ENCODE measurements at places on chromosomes 3 and 15.

- DNase-seq: peak; percentile 67
Measured at GRCh38 chr15:57541805-57542504, 49.7 kb upstream of the MYZAP start.

GRCh38 chr15:88705769-88706165, 67.0 kb downstream of the ISG20 start:
- no peak for DNase-seq

DNA sequence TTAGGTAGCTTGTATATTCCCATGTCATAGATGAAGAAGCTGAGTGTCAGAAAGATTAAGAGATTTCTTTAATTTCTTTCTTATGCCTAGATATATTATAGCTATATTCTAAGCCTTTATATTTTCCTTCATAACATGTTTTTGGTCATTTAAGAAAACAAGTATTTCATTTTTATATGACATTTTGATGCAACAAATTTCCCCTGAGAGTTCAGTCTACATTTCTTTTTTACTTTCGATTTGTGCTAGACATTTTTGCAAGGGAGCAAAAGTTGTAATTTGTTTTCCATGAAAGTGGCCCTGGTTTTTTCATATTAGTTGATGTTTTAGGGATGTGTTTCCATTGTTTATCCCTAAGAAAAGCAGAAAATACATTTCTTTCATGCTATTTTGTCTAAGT, 344.9 kb downstream of the NLGN1 start:
- DNase-seq: no peak

- peak; percentile 4 for DNase-seq
Measured at GRCh38 chr3:159252772-159253384, 451.0 kb downstream of the MFSD1 start.

DNA sequence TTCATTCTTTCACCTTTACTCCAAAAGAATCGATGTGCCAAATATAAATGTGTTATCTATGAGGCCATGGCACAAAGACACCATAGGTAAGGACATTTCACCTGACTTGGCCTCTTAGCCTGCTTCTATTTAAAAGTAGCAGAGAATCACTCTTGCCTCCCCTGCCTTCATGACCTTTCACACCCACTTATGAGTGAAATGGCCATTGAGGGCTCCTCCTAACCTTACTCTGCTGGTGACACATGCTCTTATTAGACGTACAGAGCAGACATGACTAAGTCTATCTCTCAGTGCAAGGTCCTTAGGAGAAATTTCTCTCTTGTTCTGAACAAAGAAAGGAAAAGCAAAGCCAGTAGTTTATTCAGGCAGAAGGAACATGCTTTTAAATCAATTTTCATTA, 150.7 kb downstream of the LRTM1 start:
- peak; percentile 13 for DNase-seq

- no peak for DNase-seq
Measured at GRCh38 chr3:13251166-13251903, 168.8 kb downstream of the NUP210 start.

DNA sequence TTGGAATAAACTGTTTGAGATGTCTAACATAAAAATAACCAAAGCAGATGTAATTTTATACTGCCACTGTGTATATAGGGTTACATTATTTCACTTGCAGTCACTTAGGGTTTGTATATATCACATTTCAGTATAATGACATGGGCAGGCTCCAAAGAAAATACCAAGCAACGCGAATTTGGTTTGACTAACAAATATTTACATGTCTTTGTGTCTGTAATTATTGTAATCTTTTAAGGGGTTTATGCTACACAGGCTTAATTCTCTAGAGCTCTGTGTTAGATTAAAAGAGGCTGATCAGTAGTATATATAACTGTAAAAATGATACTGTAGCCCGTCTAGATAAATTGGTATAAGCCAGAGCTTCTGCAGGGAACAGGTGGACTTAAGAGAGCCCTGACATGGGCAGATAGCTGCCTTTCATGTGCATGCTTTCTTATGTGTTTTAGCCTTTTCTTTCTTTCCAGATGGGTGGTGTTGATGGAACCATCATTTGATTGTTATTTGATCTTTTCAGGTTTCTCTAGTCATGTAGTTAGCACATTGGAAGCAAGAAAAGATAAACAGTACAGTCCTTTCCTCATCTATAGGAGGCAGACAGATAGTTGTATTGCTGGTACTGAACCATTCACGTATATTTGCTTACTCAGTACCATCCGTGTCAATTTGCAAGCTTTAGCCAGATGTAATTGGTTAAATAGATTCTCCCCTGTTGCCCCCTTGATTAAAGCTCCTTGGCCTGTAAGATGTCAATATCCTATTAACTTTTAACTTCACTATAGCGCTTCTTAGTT, 86.1 kb downstream of the GALK2 start:
- no peak for DNase-seq

- peak; percentile 67 for DNase-seq
Measured at GRCh38 chr15:88563638-88564037, 17.2 kb upstream of the DET1 start.

GRCh38 chr15:66408254-66408653, 21.5 kb downstream of the MAP2K1 start:
- no peak for DNase-seq

Data from small intestine (tissue), 16 donors.